ENCODE measurements at places on chromosomes 2 and 18.

- DNase-seq = no peak
Observed at GRCh38 chr2:133885847-133886246, 317.6 kb upstream of the NCKAP5 start.

- no peak for DNase-seq
Observed at GRCh38 chr18:40917056-40917455, 1038.0 kb upstream of the PIK3C3 start.

DNA sequence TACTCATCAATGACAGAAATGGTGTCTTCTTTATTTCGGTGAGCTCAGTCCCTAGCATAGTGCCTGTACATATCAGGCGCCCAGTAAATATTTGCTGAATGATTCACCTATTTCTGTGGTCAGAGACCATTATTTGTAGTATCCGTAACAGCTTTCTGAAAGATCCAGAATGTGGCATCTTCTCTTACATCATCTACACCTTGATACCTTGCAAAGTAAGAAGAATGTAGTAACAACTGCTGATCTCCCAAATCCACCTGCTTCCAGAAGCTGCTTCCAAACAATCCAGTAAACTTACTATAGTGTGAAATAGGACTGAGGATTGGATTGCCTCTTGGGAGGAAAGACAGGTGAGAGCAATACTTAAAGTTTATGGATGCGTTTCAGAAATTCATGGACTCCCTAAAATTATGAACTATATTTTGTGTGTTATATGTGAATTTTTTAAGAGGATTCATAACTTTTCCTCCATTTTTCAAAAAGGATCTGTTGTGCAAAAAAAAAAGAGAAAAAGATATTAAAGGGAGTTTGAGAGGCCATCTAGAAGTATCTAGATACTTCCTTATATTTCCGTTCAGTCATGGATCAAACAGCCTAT lies 945 bp upstream of the ASXL2 start:
- DNase-seq = no peak

DNA sequence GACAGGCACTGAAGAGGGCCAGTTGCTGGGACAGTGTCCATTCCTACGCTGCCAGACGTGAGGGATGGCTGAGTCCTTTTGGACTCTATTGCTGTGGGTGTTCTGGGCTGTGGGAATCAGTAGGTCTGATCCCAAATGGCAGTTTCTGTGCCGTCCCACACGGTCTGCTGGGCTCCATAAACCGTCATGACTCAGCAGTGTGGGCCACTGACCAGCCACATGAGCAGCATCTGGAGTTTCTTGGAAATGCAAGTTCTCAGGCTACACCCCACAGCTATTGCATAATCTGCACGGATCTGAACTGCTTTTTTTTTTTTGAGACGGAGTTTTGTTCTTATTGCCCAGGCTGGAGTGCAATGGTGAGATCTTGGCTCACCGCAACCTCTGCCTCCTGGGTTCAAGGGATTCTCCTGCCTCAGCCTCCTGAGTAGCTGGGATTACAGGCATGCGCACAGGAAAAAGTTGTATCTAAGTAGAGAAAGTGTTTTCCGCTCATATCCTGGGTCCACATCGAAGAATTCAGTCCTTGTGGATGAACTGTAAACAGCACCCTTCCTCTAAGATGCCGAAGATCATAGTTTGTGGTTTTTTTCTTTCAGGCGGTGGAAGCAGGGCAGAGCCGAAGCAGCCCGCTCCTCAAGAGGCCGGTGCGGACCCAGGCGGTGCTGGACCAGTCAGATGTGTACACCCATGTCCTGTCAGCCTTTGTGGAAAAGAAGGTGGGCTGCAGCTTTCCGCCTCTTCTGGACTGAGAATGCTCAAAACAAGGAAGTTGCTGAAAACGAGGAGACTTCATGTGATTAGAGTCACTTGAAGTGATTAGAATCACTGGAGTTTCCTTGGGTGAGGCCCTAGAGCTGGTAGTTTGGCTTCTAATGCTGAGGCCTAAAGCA lies 25.5 kb downstream of the RMC1 start:
- DNase-seq = no peak

DNA sequence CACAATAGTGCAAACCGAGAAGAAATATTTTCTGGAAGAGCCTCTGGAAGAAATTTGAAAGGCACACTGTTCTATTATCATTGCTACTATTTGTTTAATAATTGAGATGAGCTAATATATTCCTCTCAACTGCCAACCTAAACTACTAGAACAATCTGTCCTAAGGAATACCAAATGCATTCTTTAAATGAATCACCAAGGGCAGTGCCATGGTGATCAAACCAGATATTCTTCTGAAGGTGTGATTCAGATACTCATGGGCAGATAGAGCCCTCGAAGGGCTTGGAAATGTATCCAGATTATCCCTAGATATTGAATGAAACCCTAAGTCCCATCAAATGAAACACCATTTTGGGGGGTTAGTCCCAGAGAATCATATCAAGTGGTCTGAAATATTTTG lies 76.6 kb downstream of the FIGN start:
- no peak for DNase-seq

GRCh38 chr2:5818961-5819600 lies 126.9 kb downstream of the SOX11 start:
- no peak for DNase-seq

DNA sequence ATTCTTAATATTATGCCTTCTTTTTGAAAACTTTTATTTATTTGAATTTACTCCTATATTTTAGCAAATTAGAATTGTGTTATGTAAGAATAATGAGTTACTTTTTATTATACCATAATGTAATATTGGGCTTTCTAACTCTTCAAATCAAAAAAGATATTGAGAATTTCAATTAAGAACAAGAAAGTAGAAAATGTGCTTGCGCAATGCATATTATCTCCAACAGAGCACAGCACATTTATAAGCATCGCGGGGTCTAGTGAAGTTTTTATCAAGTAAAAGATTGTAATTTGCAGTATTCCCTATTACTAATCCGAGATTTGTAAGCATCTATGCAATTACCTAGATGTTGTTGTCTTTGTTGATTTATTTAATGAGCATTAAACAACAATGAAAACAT lies 829.1 kb upstream of the CNTNAP5 start:
- DNase-seq = no peak

- no peak for DNase-seq
Observed at GRCh38 chr18:3305354-3305762, 43.4 kb downstream of the MYL12B start.

- DNase-seq = no peak
Observed at GRCh38 chr18:30748541-30748940, 294.0 kb downstream of the DSC3 start.

- DNase-seq = no peak
Observed at GRCh38 chr2:237754182-237754581, 44.4 kb upstream of the RBM44 start.

GRCh38 chr2:29527947-29528346 lies 393.4 kb downstream of the ALK start:
- no peak for DNase-seq
